ENCODE measurements at places on chromosomes 1 and 21.

- DNase-seq, result no peak
Observed at GRCh38 chr1:30427545-30427944, 295.8 kb downstream of the MATN1 start.

- DNase-seq, result no peak
Observed at GRCh38 chr1:115765091-115765490, 3.4 kb downstream of the CASQ2 start.

GRCh38 chr1:162696286-162696862 is 64.1 kb downstream of the DDR2 start:
- DNase-seq, result no peak

DNA sequence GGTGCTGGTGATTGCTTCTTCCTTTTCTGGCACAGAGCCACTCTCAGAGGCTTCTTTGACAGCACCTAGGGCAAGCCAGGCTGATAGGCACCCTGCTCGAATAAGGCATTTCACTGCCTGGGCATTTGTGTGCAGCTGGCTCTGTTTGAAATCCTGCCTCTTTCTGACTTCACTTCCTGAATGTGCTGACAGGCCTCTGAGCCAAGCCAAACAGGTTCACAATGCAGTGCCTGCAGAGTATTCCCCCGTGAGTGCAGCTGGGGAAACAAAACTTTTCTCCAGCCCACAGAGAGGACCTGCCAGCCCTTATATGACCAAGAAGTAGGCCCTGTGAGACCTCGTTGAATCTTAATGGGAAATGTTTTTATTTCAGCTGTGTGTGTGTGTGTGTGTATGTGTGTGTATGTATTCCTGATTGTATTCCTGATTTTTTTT is 10.4 kb downstream of the JUN start:
- DNase-seq, result no peak

GRCh38 chr1:183821309-183821888 is 16.5 kb downstream of the RGL1 start:
- no peak for DNase-seq

DNA sequence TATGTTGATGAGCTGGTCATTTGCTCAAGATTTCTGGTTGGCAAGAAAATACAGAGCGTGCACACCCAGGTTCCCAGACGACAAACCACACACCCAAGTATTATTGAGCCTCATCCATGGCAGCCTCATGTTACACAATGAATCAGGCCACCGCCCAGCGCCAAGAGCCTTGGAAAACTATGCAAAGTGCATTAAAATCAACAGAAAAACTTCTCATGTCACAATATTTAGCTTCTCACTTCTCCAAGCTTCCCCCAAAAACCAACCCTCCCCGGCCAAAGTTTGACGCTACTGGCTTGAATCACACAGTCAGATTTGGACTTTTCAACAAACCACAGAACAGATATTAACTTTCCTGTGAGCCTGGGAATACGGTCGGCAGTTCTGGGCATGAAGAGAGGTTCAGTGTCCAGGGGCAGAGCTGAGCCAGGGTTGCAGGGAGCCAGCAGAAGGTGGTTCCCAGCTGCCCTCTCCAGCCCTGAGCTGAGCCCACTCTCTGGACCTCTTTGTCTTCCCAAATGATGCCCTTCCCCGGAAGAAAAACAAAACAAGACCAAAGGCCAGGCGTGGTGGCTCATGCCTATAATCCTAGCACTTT is 71.1 kb downstream of the SETD4 start:
- no peak for DNase-seq

GRCh38 chr21:36698981-36699545 is at the start of gene SIM2:
SIM2 (plus strand) TSS chr21:36699115; CDS start chr21:36699747, 632 bp downstream.
- no peak for DNase-seq

- DNase-seq, result no peak
Observed at GRCh38 chr1:74690909-74691308, 17.3 kb upstream of the ERICH3 start.

DNA sequence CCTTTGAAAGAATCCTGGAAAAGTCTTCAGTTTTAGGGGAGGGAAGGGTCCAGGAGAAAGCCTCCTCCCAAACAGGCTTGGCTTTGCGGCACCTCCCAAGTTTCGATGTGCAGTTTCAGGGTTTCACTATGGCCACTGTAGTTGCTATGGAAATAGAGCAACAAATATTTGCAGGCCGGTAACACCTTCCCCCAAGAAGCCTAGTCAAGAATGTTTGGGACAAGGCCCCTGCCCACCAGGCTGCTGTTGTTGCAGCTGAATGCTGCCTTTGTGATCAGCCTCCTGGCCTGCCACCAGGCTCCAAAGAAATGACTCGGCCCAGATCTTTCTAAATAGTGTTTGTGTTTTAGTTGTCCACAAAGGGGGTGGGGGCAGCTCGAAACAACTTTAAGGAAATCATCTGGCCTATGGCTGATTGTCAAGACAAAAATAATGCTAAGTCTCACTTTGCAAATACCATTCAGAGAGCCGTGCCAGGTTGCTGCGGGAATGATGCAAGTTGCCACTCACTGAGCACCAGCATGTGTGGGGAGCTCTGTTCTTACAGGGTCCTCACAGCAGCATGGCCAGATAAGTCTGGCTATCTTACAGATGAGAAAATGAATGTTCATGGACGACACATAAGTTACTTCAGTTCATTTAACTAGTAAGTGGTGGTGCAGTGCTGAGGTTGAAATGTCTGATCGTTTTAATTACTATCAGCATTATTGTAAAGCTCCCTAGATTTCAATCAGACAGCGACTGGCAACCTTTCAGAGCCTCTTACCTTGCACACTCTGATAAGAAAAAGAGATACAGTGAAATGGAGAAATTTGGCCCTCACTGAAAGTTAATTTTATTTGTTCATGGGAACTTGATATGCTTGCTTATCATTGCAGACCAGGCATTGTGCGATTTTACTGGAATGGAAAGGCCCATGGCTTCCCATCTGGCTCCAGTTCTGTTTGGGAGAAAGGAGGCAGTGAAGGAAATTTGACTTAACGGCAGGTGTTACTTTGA is 91.2 kb upstream of the JUN start:
- no peak for DNase-seq

GRCh38 chr21:15552914-15553494 is 176.8 kb upstream of the USP25 start:
- DNase-seq, result no peak

DNA sequence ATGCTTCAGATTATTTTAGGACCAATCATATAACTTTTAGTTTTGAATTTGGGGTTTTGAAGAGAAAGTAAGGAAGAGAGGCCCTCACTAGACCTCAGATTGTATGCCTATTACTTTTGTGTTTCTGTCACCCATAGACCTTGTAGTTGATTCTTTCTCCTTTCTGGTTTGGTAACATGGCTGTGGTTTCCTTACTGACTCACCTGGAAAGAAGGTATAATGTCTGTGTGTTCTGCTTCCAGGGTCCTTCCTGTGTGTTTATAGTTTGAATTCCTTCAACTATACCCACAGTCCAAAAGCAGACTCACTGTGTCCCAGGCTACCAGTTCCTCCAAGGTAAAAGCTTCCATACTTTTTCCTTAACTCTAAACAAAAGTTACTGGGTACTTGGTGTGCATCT is 8.1 kb downstream of the SLC44A3 start:
- no peak for DNase-seq

DNA sequence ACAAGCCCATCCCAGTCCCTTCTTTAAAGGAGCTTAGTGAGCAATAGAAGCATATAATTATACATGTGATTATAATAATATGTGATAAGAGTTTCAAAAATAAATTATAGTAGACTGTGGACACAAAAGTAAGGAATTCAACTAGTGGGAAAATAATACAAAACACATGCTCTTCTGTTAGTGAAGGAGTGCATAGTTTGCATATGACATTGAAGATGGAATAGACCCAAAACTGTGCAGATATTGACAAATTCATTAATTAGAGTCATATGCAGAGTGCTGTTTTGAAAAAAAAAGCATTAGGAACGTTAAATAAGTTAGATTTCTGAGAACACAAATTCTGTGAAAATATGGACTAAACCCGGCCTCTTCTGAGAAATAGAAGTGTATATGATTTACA is 278.8 kb downstream of the ASTN1 start:
- no peak for DNase-seq

- DNase-seq, result no peak
Observed at GRCh38 chr1:152168535-152168868, 9.5 kb upstream of the RPTN start.

DNA sequence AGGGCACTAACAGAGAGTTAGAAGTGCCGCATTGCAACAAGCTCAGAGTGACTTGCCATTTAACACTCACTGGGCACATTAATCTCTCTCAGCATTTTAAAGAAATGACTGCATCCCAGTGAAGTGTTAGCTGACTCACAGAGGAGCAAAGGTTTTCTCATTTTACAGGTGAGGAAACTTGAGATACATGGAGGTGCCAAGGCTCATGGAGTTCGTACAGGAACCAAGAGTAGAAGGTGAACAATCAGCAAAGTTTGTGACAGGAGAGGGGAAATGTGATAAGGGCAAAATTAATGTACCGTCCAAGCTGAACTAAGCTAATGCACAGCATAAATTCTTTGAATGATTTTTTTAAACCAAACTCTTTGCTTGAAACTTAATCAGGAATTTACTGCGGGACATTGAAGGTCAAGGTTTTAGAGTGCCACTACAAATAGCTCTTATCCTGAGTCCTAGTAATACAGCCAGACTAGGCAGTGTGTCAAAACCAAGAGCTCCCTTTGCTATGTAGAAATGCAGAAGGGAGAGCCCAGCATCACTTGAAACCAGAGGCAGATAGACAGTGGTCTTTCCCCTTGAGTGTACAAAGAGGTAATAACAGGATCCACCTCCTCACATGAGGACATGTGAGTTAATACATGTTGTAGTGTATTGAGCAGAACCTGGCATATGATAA is 22.4 kb upstream of the NTPCR start:
- no peak for DNase-seq

DNA sequence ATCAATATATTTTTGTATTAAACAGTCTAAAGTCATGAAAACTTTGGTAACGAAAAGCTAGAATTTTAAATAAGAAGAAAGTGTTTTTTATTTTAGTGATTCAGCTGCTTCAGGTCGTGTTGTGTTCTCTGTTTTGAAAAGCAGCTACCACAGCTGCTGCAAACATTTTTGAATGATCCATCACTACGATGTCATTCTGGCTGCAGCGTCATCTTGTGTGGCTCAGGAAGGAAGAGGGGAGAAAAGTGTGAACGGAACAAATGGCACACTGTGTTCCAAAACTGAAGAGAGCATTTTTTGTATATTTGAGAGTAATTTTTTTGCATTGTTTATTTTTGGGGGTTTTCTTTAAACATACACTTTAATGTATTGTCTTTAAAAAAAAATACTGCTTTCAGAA is 323.0 kb upstream of the ADGRL2 start:
- no peak for DNase-seq

- DNase-seq, result peak; percentile 7
Observed at GRCh38 chr1:174258148-174258550, 98.8 kb downstream of the RABGAP1L start.

- no peak for DNase-seq
Observed at GRCh38 chr1:40317394-40318074, 448 bp upstream of the COL9A2 start.

GRCh38 chr1:215181518-215181917 is 99.0 kb downstream of the KCNK2 start:
- no peak for DNase-seq

DNA sequence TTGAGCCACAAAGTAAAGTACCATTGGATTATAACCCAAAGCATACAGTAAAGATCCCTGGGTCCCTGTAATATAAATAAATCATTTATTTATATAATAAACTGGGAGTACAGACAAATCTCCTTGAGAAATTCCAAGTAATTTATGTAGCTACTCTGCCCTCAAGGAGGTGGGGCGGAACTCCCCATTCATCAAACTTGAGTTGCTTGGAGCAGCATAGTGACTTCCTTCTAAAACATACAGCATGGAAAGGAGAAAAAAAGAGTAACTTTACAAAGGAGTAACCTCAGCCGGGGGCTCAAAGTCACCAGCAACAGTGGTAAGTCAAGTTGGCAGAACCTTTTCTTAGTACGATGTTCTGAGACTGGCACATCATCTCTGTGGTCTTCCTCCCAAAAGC is 4.5 kb downstream of the LAPTM5 start:
- no peak for DNase-seq

GRCh38 chr1:48718705-48719104 is 58.0 kb downstream of the BEND5 start:
- no peak for DNase-seq

GRCh38 chr1:244160455-244161235 is 109.6 kb downstream of the ZBTB18 start:
- DNase-seq, result no peak

DNA sequence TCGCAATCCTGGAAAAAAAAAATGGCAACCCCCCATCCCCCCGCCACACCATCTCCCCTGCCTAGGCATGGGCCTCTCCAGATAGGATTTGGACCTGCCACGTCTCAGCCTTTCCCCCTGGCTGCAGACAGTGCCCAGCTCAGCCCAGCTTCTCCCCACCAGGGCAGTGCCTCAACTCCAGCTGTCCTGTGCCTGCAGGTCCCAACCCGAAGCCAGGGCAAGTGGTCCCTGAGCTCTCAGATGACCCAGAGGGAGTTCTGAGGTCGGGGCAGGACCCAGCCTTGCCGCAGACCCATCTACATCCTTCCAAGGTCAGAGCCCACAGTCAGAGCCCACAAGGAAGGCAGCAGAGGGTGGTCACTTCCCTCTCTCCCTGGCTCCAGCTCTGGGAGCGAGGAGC is 86.7 kb upstream of the POU3F1 start:
- no peak for DNase-seq

DNA sequence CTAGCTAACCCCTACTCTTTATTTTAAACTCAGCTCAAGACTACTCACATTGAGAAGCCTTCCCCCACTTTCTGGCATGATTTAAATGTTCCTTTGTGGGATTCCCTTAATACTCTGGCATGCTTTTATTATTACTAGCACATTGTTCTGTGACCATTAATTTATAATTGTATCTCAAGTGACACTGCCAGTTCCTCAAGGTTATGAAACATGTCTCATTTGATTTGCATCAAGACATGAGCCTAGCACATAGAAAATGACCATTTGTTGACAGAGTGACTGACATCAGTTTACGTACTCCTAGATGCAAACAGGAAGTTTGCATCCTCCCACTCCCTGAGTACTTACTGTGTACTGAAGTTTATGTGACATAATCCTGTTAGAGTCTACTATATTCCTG is 15.2 kb downstream of the RGS4 start:
- DNase-seq, result no peak

DNA sequence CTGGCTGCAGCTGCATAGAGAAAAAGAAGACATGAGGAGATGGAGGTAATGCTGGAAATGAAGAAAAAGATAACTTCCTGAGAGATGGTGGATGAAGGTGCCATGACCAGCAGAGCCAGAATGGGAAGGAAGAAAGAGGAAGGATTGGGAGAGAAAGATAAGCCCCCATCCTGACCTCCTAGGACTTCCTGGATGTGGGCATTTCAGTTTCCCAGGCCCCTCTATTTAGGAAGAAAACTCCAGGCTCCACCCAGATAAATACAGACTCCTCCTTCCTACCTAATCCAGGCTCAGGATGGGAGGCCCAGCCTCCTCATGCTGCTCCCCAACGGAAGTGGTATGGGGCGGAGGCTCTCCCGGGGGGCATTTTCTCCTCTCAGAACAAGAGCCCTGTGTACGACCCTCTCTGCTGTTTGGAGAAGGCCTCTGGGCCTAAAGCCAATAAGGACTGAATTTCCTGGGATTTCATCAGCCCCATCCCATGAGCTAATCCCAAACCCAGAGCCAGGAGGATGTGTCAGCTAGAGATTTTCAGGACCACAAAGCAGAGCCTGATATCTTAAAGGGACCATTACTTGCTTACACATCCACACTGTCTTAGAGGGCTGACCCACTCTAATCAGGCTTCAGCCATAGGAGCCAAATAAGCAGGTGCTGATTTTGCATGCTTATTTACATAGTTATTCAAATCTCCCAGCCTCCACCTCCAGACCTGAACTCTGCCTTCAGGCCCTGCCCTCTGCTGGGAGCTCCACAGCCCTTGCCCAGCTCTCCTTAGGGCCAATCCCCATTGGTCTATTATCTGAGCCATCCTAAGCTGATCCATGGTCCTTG is 5.1 kb upstream of the ARHGEF2 start:
- no peak for DNase-seq
